ENCODE measurements at places on chromosomes 5 and 9.

GRCh38 chr5:746258-746761 lies 38.2 kb downstream of the ZDHHC11B start:
- DNase-seq = no peak

- no peak for DNase-seq
Measured at GRCh38 chr5:125657936-125658335, 765.3 kb upstream of the GRAMD2B start.

DNA sequence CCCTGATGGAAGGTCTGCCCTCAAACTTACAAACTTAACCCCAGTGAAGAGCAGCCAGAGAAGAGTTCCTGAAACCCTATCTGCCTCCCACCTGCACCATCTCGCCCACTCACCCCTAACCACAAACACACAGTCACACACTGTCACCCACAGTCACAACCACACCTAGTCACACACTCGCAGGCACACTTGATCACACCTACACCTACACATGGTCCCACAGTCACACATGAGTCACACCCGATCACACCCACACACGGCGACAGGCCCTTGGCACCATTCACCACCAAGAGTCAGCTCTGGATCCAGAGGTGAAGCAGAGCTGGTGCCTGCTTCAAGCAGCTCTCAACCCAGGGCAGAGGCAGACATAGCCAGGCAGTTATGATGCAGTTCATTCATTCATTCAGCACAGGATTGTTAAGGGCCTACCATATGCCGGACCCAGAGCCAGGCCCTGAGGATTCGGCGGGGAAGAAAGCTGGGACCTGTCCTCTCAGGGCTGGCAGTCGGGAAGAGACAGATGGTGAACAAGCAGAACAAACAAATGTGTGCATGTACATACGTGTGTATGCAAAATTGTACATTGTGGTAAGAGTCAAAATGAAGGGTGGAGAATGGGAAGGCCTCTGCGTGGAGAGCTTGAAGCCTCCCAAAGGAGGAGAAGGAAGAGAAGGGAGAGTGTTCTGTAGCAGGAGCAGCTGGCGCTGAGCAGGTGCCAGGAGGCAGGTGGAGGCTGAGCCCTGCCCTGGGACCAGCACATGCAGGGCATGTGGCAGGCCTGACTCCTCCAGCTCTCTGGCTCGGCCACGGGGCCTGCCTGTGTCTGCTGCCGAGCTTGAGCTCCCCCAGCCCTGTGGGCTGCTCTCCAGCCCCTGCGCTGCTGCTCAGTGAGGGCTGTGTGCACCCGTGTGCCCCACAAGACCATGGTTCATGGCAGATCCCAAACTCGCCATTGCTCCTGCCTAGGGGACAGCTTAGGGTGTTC lies 6.4 kb downstream of the TSPAN17 start:
- DNase-seq = no peak

- DNase-seq = peak; percentile 69
Measured at GRCh38 chr5:160799184-160799583, 52.8 kb downstream of the ATP10B start.

DNA sequence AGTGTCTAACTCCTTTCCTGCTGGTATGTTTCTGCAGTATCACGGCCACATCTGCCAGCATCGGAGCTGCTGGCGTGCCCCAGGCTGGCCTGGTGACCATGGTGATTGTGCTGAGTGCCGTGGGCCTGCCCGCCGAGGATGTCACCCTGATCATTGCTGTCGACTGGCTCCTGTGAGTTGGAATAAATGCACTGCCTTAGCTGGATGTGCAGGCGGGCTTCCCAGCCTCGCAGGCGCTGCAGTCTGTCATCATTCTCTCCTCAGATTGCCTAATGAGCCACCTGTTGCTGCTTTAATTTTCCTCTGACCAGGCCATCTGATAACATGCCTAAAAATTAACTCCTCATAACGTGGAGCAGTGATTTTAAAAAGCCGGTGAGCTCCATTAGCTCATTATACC lies 79.1 kb upstream of the PLPP6 start:
- no peak for DNase-seq

Measured in hematopoietic multipotent progenitor cell (in vitro differentiated cells).